H9 (cell line): ENCODE measurements at places on chromosomes 7 and 10.

- DNase-seq, result no peak
- H3K4me3 ChIP-seq, result no peak overlapping the region
- H3K27me3 ChIP-seq, result no peaks in the 10 kb centered on the region
- H3K27ac ChIP-seq, result no peak overlapping the region
Measured at GRCh38 chr7:118264836-118265235, 40.3 kb downstream of the ANKRD7 start.

DNA sequence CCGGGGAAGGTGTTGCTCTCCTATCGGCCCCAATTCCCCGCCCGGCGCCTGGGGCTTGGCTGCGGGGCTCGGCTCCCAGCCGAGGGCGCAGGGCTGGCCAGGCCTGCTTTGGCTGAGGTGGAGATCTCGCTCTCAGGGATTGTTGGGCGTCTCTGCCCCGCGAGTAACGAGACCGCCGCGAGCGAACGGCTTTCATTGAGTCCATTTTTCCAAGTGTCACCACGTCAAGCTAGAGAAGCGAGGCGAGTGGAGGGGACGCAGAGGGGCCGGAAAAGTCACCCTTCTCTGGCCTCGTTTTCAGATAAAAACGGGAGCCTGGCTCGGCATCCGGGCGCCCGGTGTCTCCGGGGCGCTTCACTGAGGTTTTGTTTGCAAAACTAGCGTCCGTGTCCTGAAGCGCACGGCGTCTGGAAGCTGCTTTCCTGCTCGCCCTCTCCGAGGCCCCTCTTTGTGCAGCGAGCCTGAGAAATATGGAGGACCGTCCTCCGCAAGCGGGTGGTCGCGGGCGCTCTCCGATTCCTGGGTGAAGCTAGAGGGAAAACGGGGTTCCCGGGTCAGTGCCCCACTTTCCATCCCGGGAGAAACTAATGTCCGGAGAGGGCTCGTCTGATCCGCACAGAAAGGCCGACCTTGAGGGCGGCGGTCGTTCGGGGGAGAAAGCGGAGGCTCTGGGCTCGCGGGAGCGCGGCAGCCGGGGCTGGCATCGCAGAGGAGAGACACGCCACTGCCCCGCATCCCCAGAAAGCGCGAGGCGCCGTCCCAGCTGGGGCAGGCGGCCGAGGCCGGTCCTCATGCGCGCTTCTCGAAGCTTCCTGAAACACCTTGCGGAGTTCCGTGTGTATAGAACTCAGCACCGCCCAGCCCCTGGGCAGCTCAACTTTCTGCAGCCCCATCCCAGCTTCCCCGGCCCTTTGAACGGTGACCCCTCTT, 3.5 kb upstream of the EN2 start:
- H3K27ac ChIP-seq, result no peak overlapping the region
- no peaks in the 10 kb centered on the region for H3K36me3 ChIP-seq
- peak overlapping the region; percentile 50; the same call in 1 of the 3 replicates for H3K4me3 ChIP-seq
- DNase-seq, result no peak

DNA sequence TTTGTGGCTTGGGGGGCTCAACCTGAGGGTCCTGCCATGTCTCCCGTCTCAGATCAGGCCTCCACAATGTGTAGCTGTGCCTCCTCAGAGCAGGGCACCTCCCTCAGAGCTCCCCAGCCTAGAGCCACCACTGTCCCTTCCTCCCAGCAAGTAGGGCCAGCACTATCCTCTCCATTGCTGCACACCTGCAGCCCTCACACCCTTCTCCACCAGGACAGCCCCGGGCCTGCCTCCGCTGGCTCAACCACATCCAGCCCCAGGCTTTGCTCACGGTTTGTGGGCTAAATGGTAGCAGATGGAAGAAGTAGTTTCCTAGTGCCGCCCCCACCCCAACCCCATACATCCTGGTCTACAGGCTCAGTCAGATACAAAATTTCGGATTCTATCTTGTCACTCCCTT, 10.1 kb downstream of the NFKB2 start:
- H3K4me1 ChIP-seq, result no peaks in the 10 kb centered on the region
- H3K27ac ChIP-seq, result no peak overlapping the region
- peaks cover 23% of the 10 kb centered on the region; the same call in 1 of the 2 replicates for H3K27me3 ChIP-seq
- no peak for DNase-seq

DNA sequence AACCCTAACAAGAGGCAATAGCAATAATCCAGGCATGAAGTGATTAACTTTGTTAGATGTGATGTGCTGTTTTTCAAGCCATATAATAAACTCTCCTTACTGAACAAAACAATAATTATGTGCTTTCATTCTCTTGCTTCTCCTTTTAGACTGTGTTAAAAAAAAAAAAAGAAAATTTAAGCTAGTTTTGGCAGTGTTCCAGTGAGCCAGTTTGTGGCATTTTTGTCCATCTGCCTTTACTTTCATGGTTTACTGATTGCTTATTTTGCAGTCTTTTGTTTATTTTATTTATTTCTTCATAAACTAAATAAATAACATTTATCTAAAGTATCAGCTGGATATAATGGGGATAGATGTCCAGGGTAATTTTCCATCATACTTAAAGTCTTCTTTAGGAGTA, 625.3 kb downstream of the CNTNAP2 start:
- no peak overlapping the region for H3K27ac ChIP-seq
- peaks cover 1% of the 10 kb centered on the region; the same call in 1 of the 3 replicates for H3K36me3 ChIP-seq
- no peak for DNase-seq
- no peak overlapping the region for H3K4me3 ChIP-seq
- no peaks in the 10 kb centered on the region for H3K4me1 ChIP-seq

DNA sequence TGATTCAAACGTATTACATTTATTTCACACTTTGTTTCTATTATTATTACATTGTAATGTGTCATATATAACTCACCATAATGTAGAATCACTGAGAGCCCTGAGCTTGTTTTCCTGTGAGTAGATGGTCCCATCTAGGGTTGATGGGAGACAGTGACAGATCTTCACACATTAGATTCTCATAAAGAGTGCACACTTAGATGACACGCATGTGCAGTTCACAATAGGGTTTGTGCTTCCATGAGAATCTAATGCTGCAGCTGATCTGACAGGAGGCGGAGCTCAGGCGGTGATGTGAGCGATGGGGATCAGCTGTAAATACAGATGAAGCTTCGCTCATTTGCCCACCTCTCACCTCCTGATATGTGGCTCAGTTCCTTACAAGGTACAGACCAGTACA, 36.1 kb downstream of the BMPER start:
- no peak for DNase-seq
- H3K4me3 ChIP-seq, result no peak overlapping the region
- H3K27me3 ChIP-seq, result no peaks in the 10 kb centered on the region
- no peaks in the 10 kb centered on the region for H3K4me1 ChIP-seq
- no peak overlapping the region for H3K27ac ChIP-seq

DNA sequence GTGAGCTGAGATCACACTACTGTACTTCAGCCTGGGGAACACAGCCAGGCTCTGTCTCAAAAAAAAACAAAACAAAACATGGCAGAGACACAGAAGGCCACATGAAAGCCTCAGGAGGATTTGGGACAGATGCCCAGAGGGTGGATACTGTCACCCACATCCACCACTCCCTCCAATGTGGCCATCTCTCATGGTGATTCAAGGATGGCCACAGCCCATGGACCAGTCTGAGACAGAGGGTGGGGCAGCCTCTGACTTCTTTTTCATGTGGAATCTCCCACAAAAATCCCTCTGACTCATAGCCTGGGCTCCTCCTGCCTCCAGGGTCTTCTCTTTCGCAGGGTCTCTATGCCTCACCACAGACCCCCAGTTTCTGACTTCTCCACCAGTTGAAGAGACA, 59.0 kb upstream of the GTF2I start:
- no peak for DNase-seq
- no peak overlapping the region for H3K4me3 ChIP-seq
- H3K4me1 ChIP-seq, result no peaks in the 10 kb centered on the region
- peaks cover 25% of the 10 kb centered on the region; the same call in 2 of the 3 replicates for H3K36me3 ChIP-seq

GRCh38 chr7:115941703-115942268, 88.8 kb downstream of the TFEC start:
- H3K36me3 ChIP-seq, result no peaks in the 10 kb centered on the region
- no peaks in the 10 kb centered on the region for H3K27me3 ChIP-seq
- no peak for DNase-seq

DNA sequence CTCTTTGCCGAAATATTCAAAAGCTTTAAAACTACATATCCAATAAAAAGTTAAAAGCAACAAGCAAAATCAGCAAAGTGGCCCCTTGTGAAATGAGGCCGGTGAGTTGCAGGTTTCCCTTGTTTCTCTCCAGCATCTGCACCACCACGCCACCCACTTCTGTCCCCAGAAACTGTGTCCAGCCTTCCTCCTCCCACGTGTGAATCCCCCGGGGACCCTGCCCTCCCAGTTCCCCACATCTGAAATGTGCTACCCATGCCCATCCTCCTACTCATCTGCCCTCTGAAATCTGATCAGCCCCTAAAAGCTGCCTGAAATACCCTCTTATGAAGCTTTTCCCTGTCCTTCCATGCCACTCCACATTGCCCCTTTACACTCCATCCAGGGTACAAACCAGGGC, 3.8 kb downstream of the ALOX5 start:
- no peaks in the 10 kb centered on the region; the same call in 1 of the 2 replicates for H3K4me1 ChIP-seq
- DNase-seq, result no peak
- no peak overlapping the region for H3K4me3 ChIP-seq
- H3K27ac ChIP-seq, result no peak overlapping the region
- peaks cover 10% of the 10 kb centered on the region; the same call in 1 of the 2 replicates for H3K27me3 ChIP-seq

- H3K4me1 ChIP-seq, result no peaks in the 10 kb centered on the region
- no peak overlapping the region for H3K27ac ChIP-seq
- no peaks in the 10 kb centered on the region for H3K27me3 ChIP-seq
- H3K36me3 ChIP-seq, result peaks cover 5% of the 10 kb centered on the region; the same call in 1 of the 2 replicates
- no peak overlapping the region for H3K4me3 ChIP-seq
Measured at GRCh38 chr10:28730031-28730778, 52.9 kb downstream of the BAMBI start.

- no peak overlapping the region for H3K27ac ChIP-seq
- H3K36me3 ChIP-seq, result no peaks in the 10 kb centered on the region; the same call in 1 of the 2 replicates
- no peak for DNase-seq
- H3K27me3 ChIP-seq, result no peaks in the 10 kb centered on the region
- no peaks in the 10 kb centered on the region for H3K4me1 ChIP-seq
Measured at GRCh38 chr7:50681432-50682045, 101.2 kb downstream of the GRB10 start.

DNA sequence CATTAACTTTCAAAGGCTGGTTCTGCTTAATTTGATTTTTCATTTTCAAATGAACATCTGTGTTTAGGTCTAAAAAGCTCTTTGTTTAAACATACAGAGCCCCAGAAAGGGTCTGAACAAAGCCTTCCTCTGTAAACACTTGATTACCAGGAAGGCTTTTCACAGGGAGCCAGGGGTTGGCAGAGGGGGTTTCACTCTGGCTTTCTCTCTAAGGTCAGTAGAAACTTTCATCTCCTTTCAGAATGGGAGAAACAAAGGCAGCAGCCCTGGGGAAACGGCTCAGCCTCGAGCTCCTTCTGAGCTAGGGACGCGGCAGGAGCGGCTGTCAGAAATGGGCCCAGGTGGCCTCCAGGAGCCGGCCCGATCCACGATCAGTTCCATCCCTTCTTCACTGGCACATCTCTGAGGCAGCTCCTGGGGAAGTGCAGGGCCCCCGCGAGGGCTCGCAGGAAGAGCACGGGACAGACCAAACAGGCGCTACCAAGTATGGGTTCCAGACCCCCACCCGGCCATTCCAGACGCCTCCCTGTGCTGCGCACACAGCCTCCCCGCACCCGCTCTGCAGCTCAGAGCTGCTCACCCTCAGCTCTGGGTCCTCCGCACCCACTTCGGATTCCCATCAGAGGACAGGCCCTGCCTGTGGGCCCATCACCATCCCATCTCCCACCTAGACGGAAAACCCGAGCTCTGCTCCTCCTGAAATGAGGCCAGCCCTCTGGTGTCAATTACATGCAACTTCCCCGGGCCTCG, 124.1 kb downstream of the MAD1L1 start:
- H3K4me3 ChIP-seq, result no peak overlapping the region
- no peak overlapping the region for H3K27ac ChIP-seq
- no peaks in the 10 kb centered on the region for H3K4me1 ChIP-seq
- H3K36me3 ChIP-seq, result no peaks in the 10 kb centered on the region
- no peaks in the 10 kb centered on the region for H3K27me3 ChIP-seq

GRCh38 chr10:25639646-25640045, 294.4 kb upstream of the MYO3A start:
- H3K4me3 ChIP-seq, result no peak overlapping the region
- no peaks in the 10 kb centered on the region for H3K36me3 ChIP-seq
- H3K27me3 ChIP-seq, result no peaks in the 10 kb centered on the region
- H3K4me1 ChIP-seq, result no peaks in the 10 kb centered on the region
- no peak overlapping the region for H3K27ac ChIP-seq
- no peak for DNase-seq

- H3K27me3 ChIP-seq, result no peaks in the 10 kb centered on the region
- DNase-seq, result no peak
- H3K36me3 ChIP-seq, result no peaks in the 10 kb centered on the region
- no peak overlapping the region for H3K4me3 ChIP-seq
- peaks cover 6% of the 10 kb centered on the region; the same call in 1 of the 2 replicates for H3K4me1 ChIP-seq
Measured at GRCh38 chr7:43004082-43004481, 71.9 kb downstream of the MRPL32 start.

GRCh38 chr7:134201569-134202261, 74.6 kb downstream of the LRGUK start:
- H3K27me3 ChIP-seq, result no peaks in the 10 kb centered on the region
- no peaks in the 10 kb centered on the region for H3K4me1 ChIP-seq
- no peak for DNase-seq
- H3K4me3 ChIP-seq, result no peak overlapping the region

- H3K27ac ChIP-seq, result no peak overlapping the region
- DNase-seq, result no peak
- H3K27me3 ChIP-seq, result no peaks in the 10 kb centered on the region
Measured at GRCh38 chr7:92456236-92456635, 9.0 kb downstream of the GATAD1 start.

DNA sequence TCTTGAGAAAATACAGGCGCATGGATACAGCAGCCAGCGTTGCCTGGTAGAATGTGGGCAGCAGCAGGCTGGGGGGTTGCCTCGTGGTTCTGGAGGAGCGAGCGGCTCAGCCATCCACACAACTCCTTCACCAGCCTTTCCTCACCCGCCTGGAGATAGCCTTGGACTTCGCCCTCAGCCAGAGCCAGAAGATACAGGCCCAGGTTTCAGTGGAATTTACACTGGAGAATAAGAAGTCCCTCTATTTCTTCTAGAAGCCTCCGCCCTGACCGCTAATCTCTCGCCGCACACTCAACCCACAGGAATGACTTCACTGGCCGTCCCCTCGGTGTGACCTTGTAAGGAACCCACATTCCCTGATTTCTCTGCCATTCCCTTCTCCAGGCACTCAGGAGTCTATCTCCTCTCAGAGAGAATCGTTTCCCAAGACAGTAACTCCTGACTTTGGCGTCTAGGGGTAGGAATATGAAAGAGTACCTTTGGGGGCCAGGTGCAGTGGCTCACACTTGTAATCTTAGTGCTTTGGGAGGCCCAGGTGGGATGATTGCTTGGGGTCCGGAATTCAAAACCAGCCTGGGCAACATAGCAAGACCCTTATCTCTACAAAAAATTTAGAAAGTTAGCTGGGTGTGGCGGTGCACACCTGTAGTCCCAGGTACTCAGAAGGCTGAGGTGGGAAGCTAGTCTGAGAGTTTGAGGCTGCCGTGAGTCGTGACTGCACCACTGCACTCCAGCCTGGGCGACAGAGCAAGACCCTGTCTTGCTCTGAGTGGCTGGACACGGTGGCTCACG, 52.0 kb upstream of the ECHDC3 start:
- no peaks in the 10 kb centered on the region for H3K36me3 ChIP-seq
- H3K4me3 ChIP-seq, result no peak overlapping the region
- DNase-seq, result no peak

GRCh38 chr10:114301177-114301576, 62.1 kb downstream of the VWA2 start:
- peaks cover 4% of the 10 kb centered on the region for H3K36me3 ChIP-seq
- H3K4me3 ChIP-seq, result no peak overlapping the region
